ENCODE measurements at places on chromosomes 1 and 21. TPM values are rescaled to one million over a fixed set of nuclear protein-coding genes. Genes with fewer than 3 reads are reported as not detected.
A peak's percentile ranks its signal among the peaks of the same experiment; 100 is the strongest.

GRCh38 chr1:165661703-165662102 is 30.7 kb downstream of the MGST3 start:
- no peak for DNase-seq

DNA sequence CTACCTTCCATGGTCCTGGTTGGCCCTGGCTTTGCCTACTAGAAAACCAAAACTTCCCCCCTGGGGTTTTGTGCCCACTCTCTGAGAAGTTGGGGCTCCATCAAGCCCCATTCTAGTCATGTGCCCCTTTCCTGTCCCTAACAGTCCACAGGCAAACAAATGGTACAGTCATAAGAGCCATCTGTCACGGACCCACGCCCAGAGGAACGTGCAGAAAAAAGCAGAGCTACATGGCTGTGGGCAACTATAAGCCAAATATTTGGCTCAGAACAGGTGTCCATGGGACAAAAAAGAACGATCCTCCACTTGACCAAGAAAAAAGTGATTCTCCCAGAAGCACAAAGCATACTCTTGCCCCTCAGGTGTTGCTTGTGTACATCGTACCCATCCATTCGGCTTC is 14.6 kb upstream of the TRNAU1AP start:
- no peak for DNase-seq

GRCh38 chr21:41964171-41964570 is 10.4 kb upstream of the C2CD2 start:
- DNase-seq, result no peak

The HSPG2 gene
- 6.3 TPM for total RNA-seq

DNA sequence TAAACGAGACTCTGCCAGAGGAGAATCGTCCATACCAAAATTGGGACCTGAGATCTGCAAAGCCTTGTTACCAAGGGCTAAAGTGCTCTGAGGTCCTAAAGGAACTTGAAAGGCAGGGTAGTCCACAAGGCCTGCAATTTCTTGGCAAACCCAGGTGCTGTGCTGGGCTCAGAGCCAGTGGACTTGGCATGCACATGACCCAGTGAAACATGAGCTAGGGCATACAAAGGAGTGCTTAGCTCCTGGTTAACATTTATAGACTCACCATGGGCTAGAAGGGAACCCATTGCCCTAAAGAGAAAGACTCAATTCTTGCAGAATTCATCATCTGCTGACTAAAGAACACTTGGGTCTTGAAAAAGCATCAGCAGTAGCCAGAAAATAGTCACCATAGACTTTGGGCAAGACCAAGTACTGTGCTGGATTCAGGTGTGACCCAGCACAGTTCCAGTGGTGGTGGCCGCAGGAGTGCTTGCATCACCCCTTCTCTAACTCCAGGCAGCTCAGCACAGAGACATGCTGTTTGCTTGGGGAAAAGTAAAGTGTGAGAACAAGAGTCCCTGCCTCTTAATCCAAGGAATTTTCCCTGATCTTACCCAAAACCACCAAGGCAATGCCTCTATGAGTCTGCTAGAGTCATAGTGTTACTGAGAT is 1069.4 kb upstream of the ADGRL2 start:
- no peak for DNase-seq

DNA sequence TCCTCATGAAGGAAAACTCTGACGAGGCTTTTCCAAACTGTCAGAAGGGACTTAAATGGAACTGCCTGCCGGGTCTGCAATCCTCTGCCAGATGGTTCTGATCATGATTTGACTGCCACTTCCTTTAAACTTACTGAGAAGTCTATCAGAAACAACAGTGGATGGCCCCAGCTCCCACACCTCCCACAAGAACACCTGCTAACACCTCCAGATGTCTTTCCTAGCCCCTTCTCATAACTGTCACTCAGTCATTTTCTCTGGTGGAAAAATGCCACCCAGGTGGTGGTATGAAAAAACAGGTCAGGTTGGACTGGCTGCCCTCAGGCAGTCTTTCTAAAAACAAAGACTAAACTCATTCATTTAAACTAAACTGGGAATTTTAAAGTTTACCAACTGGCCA is 66.7 kb upstream of the ABCD3 start:
- DNase-seq, result no peak

DNA sequence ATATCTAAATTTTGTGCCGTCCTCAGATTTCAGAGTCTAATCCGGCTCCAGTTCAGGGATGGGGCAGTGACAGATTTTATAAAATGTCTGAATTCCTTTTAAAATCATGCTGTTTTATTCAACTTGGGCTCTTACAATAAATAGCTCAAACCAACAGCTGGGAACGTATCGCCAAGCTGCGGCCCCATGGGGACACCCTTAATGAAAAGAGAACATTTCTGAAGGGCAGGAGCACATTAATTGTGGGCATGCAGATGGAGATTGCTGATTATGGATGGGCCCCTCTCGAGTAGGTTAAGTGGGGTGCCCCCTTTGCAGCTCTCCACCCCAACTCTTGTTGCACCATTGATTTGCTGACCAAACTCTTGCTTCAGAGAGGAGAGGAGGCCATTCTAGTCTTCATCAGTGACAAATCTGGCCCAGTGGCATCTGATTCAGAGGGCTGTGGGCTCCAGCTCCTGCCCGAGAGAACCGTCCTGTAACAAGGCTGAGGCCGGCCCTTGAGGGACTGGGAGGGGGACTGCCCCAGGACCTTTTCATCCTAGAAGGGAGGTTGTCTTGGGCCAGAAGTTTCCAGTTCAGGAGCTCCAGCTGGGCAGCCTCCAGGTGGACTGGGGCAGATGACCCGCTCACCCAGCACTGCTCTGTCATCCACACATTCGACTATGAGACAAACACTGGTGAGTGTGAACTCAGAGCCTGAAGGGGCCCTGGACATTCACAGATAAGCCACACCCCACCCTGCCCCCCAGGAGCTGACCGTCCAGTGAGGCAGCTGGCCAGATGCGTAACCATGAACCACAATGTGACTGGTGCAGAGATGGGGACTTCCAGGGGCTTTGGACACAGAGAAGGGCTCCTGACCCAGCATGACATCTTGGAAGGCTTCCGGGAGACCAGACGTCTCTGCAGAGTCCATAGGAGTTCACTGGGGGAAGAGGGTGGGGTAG is 55.1 kb upstream of the TMEM51 start:
- no peak for DNase-seq

DNA sequence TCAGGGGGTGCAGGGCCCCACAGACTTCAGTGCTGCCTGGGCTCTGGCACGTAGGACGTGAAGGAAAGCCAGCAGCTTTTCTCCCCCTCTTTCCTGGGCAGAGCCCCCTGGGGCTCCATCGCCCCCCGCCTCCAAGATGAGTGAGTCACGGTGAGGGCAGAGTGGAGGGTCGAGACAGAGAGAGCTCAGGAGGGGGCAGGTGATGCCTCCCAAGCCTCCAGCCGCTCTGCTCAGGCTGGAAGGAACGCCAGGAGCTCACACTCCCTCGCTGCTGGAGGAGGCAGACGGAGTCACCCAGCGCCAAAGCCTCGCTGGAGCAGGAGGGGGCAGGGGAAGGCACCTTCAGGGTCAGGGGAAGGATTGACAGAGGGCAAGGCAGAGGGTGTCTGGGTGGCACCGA is 119.5 kb downstream of the CASZ1 start:
- no peak for DNase-seq

- no peak for DNase-seq
These were observed 565 bp downstream of the WLS start for GRCh38 chr1:68231627-68232288.

The TSPAN2 gene
- total RNA-seq, result 0.21 TPM

The DNAJC11 gene
- total RNA-seq, result 92.5 TPM

The NBPF3 gene
- 2.8 TPM for total RNA-seq

DNA sequence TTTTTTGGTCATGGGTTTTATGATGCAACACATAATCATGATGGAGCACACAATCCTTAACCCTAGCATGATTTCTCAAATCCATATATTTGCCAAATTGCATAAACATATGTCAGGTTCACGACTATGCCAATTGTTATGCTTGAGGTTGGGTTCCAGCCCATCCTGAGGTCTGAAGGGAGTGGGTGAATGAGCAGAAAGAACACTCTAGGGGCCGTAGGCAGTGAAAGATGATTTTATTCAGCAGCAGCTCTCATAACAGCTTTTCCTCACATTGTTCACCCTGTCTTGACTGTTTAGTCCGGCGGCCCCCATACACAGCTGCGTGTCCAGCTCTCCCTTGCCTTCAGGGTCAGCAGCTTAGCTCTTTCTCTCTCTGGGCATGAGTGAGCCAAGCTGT is 627.7 kb downstream of the PLA2G4A start:
- no peak for DNase-seq

- DNase-seq, result no peak
These were observed 93.0 kb downstream of the DYRK1A start for GRCh38 chr21:37459575-37459974.

GRCh38 chr1:30744060-30744756 is 13.4 kb downstream of the LAPTM5 start:
- DNase-seq, result peak; percentile 89
